ENCODE measurements at places on chromosomes 5 and 9. TPM values are rescaled to one million over a fixed set of nuclear protein-coding genes. Genes with fewer than 3 reads are reported as not detected.

The PCSK1 gene
- polyA plus RNA-seq, result 0.38 TPM

The LHX3 gene
- polyA plus RNA-seq, result not detected

The TGFBI gene
- 204 TPM for polyA plus RNA-seq

The DAB2 gene
- 221 TPM for polyA plus RNA-seq

The CD14 gene
- polyA plus RNA-seq, result 5.6 TPM

The MSX2 gene
- polyA plus RNA-seq, result 1.0 TPM

The TDRD7 gene
- polyA plus RNA-seq, result 8.8 TPM

The IL5 gene
- polyA plus RNA-seq, result 0.53 TPM

The BARHL1 gene
- polyA plus RNA-seq, result not detected

The MRPS2 gene
- 44.4 TPM for polyA plus RNA-seq

The ITK gene
- 0.23 TPM for polyA plus RNA-seq

The C9orf50 gene
- 0.30 TPM for polyA plus RNA-seq

The CENPK gene
- 70.1 TPM for polyA plus RNA-seq

The WDR55 gene
- 19.6 TPM for polyA plus RNA-seq

The PCDH12 gene
- 15.7 TPM for polyA plus RNA-seq

The C1QTNF3 gene
- 71.9 TPM for polyA plus RNA-seq

The WNT8A gene
- 0.15 TPM for polyA plus RNA-seq

The CARTPT gene
- polyA plus RNA-seq, result not detected

The ATP10B gene
- 0.70 TPM for polyA plus RNA-seq

The DDX4 gene
- 0.12 TPM for polyA plus RNA-seq

Measured in left kidney (tissue), 8 donors.